ENCODE measurements at places on chromosomes 5 and 9. TPM values are rescaled to one million over a fixed set of nuclear protein-coding genes. Genes with fewer than 3 reads are reported as not detected.

- no peaks in the 10 kb centered on the region for H3K27me3 ChIP-seq
- no peak overlapping the region for H3K27ac ChIP-seq
- no peak for DNase-seq
- H3K36me3 ChIP-seq, result no peaks in the 10 kb centered on the region
- no peaks in the 10 kb centered on the region for H3K4me1 ChIP-seq
Observed at GRCh38 chr5:143506836-143507552, 103.5 kb upstream of the NR3C1 start.

- peaks cover 3% of the 10 kb centered on the region for H3K4me1 ChIP-seq
- peaks cover 2% of the 10 kb centered on the region for H3K27me3 ChIP-seq
- H3K36me3 ChIP-seq, result no peaks in the 10 kb centered on the region
- no peak overlapping the region for H3K27ac ChIP-seq
- DNase-seq, result peak; percentile 58
Observed at GRCh38 chr9:6055216-6055615, 39.8 kb upstream of the RANBP6 start.

Gene ZFP37
- 1.4 TPM for total RNA-seq

- H3K4me3 ChIP-seq, result peak overlapping the region; percentile 71
- H3K36me3 ChIP-seq, result no peaks in the 10 kb centered on the region
- H3K27me3 ChIP-seq, result no peaks in the 10 kb centered on the region
- peak overlapping the region; percentile 1 for H3K27ac ChIP-seq
- no peak for DNase-seq
- peaks cover 25% of the 10 kb centered on the region for H3K4me1 ChIP-seq
Observed at GRCh38 chr5:43104057-43104456, 16.7 kb upstream of the ZNF131 start.

- no peak overlapping the region for H3K4me3 ChIP-seq
- H3K27me3 ChIP-seq, result peaks cover 1% of the 10 kb centered on the region
- H3K27ac ChIP-seq, result no peak overlapping the region
- H3K4me1 ChIP-seq, result peaks cover 4% of the 10 kb centered on the region
- H3K36me3 ChIP-seq, result no peaks in the 10 kb centered on the region
Observed at GRCh38 chr9:617445-618085, 223.9 kb upstream of the DMRT1 start.

Gene PCDHGB4
- not detected for total RNA-seq

Gene RELL2
- 31.4 TPM for total RNA-seq

GRCh38 chr9:16987026-16987425 is 116.6 kb upstream of the BNC2 start:
- H3K4me1 ChIP-seq, result no peaks in the 10 kb centered on the region
- H3K36me3 ChIP-seq, result no peaks in the 10 kb centered on the region
- DNase-seq, result no peak

- H3K4me1 ChIP-seq, result no peaks in the 10 kb centered on the region
- peaks cover 16% of the 10 kb centered on the region for H3K36me3 ChIP-seq
- no peak for DNase-seq
- no peak overlapping the region for H3K4me3 ChIP-seq
Observed at GRCh38 chr9:78261403-78262001, 25.6 kb downstream of the CEP78 start.

GRCh38 chr5:125575891-125576505 is 829.6 kb upstream of the ZNF608 start:
- H3K4me1 ChIP-seq, result no peaks in the 10 kb centered on the region
- H3K27me3 ChIP-seq, result no peaks in the 10 kb centered on the region
- DNase-seq, result no peak
- no peak overlapping the region for H3K27ac ChIP-seq

DNA sequence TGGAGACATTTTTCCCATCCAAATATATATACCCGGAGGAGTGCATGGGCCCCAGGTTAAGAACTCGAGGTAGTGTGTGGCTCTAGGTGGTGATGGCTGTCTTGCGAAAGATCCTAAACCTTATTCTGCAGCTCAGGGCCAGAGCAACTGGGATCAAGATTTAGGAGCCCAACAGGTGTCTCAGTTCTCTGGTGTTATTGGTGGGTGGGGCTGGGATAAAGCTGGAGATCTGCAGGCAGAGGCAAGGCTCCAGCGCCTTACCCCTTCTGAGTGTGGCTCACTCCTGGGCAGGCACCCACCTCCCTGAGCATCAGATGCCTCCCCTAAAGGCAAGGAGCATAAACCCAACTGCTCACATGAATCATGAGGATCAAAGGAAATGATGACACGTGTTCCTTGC is 11.2 kb downstream of the UBE2QL1 start:
- no peak overlapping the region for H3K27ac ChIP-seq
- DNase-seq, result no peak
- no peaks in the 10 kb centered on the region for H3K4me1 ChIP-seq
- H3K4me3 ChIP-seq, result no peak overlapping the region
- peaks cover 21% of the 10 kb centered on the region for H3K27me3 ChIP-seq
- no peaks in the 10 kb centered on the region for H3K36me3 ChIP-seq

- H3K4me1 ChIP-seq, result no peaks in the 10 kb centered on the region
- H3K4me3 ChIP-seq, result no peak overlapping the region
- peaks cover 27% of the 10 kb centered on the region for H3K27me3 ChIP-seq
- H3K27ac ChIP-seq, result no peak overlapping the region
Observed at GRCh38 chr9:135712613-135713295, 10.8 kb downstream of the KCNT1 start.

Gene PIP5KL1
- total RNA-seq, result 1.7 TPM

GRCh38 chr5:177608243-177609075 is 8.5 kb downstream of the B4GALT7 start:
- no peak overlapping the region for H3K4me3 ChIP-seq
- DNase-seq, result no peak
- no peak overlapping the region for H3K27ac ChIP-seq
- no peaks in the 10 kb centered on the region for H3K27me3 ChIP-seq
- peaks cover 10% of the 10 kb centered on the region for H3K36me3 ChIP-seq
- peaks cover 12% of the 10 kb centered on the region for H3K4me1 ChIP-seq

Gene NKD2
- total RNA-seq, result 1.5 TPM

Gene HEMGN
- total RNA-seq, result 1.4 TPM

DNA sequence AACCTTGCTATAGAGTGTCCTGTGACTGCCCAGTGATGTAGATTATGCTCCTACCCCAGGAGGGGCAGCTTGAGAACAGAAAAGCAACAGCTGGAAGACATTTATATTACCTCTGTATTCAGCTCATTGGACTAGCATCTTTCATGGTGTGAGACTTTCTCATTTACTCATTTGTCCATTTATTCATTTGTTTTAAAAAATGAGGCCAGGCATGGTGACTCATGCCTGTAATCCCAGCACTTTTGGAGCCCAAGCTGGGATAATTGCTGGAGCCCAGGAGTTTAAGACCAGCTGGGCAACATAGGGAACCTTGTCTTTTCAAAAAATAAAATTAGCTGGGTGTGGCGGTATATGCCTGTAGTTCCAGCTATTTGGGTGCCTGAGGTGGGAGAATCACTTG is 130.0 kb upstream of the LHFPL2 start:
- H3K36me3 ChIP-seq, result peaks cover 19% of the 10 kb centered on the region
- no peaks in the 10 kb centered on the region for H3K27me3 ChIP-seq
- H3K27ac ChIP-seq, result no peak overlapping the region
- no peak for DNase-seq
- H3K4me1 ChIP-seq, result no peaks in the 10 kb centered on the region

GRCh38 chr5:177496727-177497291 is 595 bp downstream of the PDLIM7 start:
- peak overlapping the region; percentile 49 for H3K27ac ChIP-seq
- peaks cover 38% of the 10 kb centered on the region for H3K4me1 ChIP-seq
- peak; percentile 50 for DNase-seq
- peaks cover 13% of the 10 kb centered on the region for H3K36me3 ChIP-seq
- peak overlapping the region; percentile 79 for H3K4me3 ChIP-seq

Gene KCNV2
- not detected for total RNA-seq

Gene SPINK6
- total RNA-seq, result not detected

DNA sequence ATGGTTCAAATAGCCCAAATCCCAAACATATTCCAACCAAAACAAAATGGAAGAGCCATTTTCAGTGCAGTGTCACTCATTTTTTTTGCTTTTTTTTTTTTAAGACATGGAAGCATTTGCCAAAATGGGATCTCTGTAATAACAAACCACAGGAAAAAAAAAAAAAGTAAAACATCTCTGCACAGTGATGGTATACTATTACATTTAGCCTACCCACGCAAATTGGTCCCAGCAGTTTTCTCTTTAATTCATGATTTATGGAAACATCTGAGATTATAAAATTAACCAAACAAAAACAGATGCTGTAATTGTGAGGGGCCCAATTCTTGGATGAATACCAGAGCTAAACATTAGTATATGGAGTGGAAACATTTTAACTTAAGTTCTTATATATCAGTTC is 566.6 kb downstream of the ZNF608 start:
- no peaks in the 10 kb centered on the region for H3K36me3 ChIP-seq
- no peaks in the 10 kb centered on the region for H3K27me3 ChIP-seq
- no peak for DNase-seq
- no peaks in the 10 kb centered on the region for H3K4me1 ChIP-seq
- no peak overlapping the region for H3K27ac ChIP-seq
- H3K4me3 ChIP-seq, result no peak overlapping the region

- H3K27me3 ChIP-seq, result peaks cover 1% of the 10 kb centered on the region
- H3K36me3 ChIP-seq, result peaks cover 16% of the 10 kb centered on the region
- no peak overlapping the region for H3K4me3 ChIP-seq
- H3K27ac ChIP-seq, result no peak overlapping the region
Observed at GRCh38 chr9:91143162-91143561, 218.6 kb downstream of the AUH start.

Gene LCN12
- total RNA-seq, result 1.3 TPM

- peaks cover 9% of the 10 kb centered on the region for H3K27me3 ChIP-seq
- no peaks in the 10 kb centered on the region for H3K4me1 ChIP-seq
- no peak for DNase-seq
- H3K36me3 ChIP-seq, result no peaks in the 10 kb centered on the region
Observed at GRCh38 chr5:172525996-172526360, 71.7 kb upstream of the SH3PXD2B start.

DNA sequence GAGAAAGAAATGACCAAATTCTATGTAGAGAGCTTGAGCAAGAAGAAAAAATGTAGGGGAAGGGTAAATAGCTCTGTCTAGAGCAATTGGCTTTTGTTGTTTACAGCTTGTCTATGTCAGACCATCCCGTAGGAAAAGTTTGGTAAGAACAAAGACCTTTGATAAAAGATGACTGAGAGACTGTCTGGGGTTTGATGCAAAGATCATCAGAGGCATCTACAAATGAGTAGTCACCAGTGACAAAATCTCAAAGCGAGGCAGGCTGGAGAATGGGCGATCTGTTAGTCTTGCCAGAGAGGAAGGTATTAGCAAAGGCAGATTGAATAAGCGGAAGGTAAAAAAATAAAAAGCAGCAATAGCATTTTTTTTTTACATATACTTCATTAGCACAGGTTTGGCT is 125.0 kb upstream of the RASGRF2 start:
- peaks cover 24% of the 10 kb centered on the region for H3K4me1 ChIP-seq
- H3K36me3 ChIP-seq, result peaks cover 8% of the 10 kb centered on the region
- H3K27me3 ChIP-seq, result no peaks in the 10 kb centered on the region
- DNase-seq, result no peak
- no peak overlapping the region for H3K27ac ChIP-seq
- no peak overlapping the region for H3K4me3 ChIP-seq

DNA sequence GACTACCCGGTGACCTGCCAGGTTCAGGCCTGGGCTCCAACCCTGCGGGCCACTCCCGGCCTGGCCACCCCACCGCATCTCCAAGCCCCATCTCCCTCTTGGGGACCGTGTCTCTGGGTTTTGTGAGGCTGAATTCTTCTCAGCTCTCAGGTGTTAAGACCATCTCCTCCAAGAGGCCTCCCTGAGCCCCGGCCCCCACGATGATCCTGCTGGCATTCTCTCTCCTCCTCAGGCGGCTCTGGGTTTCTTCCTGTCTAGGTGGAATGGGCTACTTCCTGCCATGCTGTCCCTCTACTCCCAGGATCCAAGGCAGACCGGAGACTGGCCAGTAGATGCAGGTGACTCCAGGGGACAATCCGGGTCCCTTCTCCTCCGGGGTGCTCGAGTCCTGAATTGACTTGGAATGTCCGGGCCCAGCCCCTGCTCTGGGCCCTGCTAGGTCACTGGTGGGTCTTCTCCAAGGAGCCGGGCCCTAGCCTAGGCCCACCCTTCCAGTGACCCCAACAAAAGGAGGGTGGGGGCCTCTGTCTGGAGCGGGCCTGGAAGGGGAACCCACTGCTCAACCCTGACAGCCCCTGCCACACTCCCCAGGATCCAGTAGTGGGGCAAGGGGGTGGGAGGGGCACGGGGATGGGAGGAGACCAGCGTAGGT is 219.8 kb downstream of the C9orf50 start:
- no peaks in the 10 kb centered on the region for H3K27me3 ChIP-seq
- H3K4me3 ChIP-seq, result no peak overlapping the region
- H3K27ac ChIP-seq, result no peak overlapping the region
- no peak for DNase-seq

Gene GADD45G
- 5.0 TPM for total RNA-seq

Gene RNF20
- 30.6 TPM for total RNA-seq

DNA sequence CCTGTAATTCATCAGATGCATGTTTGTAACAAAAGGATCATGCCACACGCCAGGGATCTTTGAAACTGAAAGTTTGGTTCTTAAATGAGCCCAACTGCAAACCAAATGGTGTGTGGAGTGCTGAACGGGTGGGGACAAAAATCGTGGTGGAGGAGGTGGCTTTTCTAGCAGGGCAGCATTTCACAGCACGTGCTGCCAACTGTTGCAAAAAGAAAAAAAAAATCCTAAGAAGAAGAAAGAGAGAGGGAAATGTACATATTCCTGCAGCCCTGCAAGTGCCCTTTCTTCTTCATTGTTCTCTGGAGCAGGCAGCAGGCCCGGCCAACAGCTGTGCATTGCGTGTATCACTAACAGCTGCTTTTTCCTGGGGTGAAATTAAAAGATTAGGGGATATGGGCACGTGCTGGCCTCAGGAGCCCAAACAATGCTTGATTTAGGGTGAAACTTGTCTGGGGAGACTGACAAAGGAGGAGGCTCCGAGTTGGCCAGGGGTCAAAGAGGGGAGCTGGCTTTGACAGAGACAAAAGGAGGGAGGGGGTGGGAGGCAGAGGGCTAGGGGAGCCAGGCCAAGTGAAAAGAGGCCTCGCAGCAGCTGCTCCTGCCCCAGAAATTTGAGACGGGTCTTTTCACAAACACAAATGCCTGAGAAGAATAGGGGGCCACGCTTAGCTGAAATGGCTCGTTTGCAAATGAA is 73.0 kb downstream of the GADD45G start:
- H3K36me3 ChIP-seq, result no peaks in the 10 kb centered on the region
- H3K27ac ChIP-seq, result no peak overlapping the region
- no peak for DNase-seq
- H3K4me3 ChIP-seq, result no peak overlapping the region
- H3K27me3 ChIP-seq, result no peaks in the 10 kb centered on the region
- H3K4me1 ChIP-seq, result peaks cover 5% of the 10 kb centered on the region

- H3K4me3 ChIP-seq, result peak overlapping the region; percentile 95
- H3K4me1 ChIP-seq, result peaks cover 50% of the 10 kb centered on the region
- H3K36me3 ChIP-seq, result peaks cover 40% of the 10 kb centered on the region
- no peaks in the 10 kb centered on the region for H3K27me3 ChIP-seq
Observed at GRCh38 chr5:134003064-134003816, 1.5 kb downstream of the VDAC1 start.

- no peak overlapping the region for H3K4me3 ChIP-seq
- DNase-seq, result no peak
- H3K36me3 ChIP-seq, result no peaks in the 10 kb centered on the region
- no peak overlapping the region for H3K27ac ChIP-seq
Observed at GRCh38 chr5:91187032-91187431, 196.1 kb downstream of the ARRDC3 start.
